Kidney (tissue), 22 donors: ENCODE measurements at places on chromosomes 2 and 18.
A peak's percentile ranks its signal among the peaks of the same experiment; 100 is the strongest.

- peak; percentile 14 for DNase-seq
Measured at GRCh38 chr2:52976143-52976949, 791.3 kb upstream of the CHAC2 start.

GRCh38 chr2:208228476-208228875 is 26.4 kb downstream of the IDH1 start:
- no peak for DNase-seq

DNA sequence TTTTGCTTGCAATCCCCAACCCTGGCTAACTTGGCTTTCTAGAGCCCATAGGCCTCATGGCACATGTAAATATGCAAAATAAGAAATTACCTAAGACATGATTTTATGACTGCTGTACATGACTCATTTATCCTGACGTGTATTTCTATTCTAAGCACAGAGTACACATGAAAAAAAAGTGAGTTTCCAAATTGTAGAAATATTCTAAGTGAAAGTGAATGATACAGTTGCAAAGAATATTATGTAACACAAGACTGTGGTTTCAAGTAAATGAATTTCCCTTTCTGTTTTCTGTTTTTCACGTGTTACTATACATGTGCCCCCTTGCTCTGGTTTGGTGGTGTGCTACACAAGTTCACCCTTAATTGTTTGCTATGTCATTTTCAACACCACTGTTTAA is 162.4 kb downstream of the LRP1B start:
- no peak for DNase-seq

DNA sequence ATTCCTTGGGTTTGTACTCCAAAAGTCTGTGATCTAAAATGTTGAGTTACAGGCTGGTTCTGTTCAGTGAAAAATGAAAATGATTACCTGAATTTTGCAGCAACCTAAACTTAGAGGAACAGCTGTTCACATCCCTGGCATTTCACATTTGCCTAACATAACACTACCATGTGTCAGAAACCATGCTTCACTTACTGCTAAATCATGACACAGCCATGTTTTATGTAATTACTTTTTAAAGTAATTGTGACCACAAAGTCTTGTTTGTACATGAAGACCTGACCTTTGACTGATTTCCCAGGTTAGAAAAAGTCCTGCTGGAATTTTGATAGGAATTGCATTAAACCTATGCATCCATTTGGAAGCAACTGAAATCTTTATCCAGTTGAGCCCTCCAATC is 79.1 kb downstream of the FAM168B start:
- DNase-seq = no peak

DNA sequence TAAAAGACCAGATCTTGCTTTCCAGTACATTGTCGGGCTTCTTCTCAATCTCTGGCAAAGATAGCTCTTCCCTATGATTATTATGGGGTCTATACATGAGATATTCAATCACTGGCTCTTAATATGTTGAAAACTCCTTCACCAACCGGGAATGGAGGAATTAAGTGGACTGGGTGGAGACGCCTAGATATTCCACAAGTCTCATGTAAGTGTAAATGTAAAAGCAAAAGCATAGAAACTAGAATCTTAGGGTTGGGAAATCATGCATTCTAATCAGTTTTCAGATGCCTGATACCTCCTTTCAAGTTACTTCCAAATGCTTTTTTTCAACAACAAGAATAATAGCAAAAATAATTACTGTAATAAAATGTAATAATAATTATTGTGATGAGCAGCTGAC is 38.0 kb downstream of the DPP4 start:
- DNase-seq = no peak

GRCh38 chr2:221513232-221513631 is 58.9 kb downstream of the EPHA4 start:
- no peak for DNase-seq

DNA sequence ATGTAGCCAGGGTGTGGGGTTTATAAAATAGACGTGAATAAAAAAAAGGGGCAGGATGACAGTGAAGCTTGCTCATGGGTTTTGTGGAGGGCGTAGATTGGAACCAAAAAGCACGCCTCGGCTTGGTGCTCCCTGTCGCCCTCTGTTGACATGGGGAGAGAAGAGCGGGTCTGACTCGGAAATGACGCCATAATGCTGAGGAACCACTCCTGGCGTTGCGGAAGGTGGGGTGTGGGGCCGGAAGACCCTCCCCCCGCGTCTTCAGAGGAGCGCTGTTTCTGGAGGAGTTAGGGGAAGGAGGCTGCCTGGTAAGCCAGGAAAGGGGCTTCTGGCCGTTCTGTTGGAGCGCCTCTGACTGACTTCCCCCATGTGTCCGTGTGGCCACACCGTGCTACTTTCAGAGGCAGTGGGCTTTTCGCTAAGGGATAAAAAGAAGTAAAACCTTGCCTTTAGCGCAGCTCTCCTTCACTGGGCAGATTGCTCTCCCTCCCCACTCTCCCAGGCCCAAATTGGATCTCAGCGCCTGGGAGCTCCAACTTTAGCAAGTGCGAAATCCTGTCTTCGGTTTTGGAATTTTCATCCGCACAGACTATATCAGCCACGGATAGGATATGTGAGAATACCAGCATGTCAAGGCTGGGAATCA is 42.8 kb downstream of the PLEKHA3 start:
- DNase-seq = peak; percentile 93

DNA sequence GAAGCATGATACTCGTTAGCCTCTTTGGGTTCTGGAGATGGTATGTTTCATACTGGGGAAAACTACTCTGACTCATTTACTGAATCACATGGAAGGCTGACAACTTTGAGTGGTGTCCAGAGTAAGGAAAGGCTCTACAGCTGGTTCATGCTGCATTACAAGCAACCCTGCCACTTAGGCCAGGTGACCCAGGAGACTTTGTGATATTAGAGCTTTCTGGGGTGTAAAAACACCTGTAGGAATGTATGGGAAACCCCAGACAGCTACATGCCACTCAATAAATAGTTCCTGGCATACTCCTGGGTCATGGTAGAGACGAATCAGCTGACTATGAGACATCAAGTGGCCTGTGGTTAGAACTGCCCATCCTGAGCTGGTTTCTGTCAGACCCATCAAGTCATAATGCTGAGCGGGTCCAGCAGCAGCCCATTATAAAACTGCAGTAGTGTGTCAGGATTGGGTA is 21.3 kb upstream of the TCF7L1 start:
- DNase-seq = no peak

DNA sequence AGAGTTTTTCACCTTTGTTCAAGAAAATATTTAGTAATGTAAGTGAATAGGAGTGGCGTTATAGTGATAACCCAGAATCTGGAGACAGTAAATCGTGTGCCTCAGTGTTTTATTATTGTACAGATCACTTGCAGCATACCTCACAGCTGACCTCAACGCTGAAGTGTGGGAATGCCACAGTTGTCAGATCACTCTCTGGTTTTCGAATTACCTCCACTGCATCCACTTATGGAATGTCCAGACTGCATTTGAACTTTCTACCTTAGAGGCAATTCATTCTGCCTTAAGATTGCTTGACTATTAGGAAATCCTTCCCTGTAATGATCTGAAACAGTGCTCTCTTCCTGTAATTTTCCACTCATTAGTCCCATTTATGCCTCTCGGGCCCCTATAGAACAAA is 164.5 kb upstream of the ALPP start:
- DNase-seq = no peak

DNA sequence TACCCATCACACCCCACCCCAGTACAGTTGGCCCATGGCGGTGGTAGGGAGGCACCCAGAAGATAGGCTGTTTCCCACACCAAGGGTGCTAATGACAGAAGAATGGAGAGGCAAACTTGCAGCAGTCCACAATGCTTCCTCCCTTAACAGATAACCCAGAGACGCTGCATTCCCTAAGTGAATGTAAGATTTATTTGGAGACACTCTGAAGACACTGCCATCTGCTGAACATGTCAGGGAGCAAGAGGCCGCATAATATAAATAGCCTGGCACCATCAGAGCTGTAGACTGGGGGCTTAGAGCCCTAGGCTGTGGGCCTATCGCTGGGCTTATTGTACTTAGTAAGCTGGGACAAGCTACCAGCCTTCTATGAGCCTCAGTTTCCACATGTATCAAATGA is 2.2 kb upstream of the IWS1 start:
- DNase-seq = no peak

DNA sequence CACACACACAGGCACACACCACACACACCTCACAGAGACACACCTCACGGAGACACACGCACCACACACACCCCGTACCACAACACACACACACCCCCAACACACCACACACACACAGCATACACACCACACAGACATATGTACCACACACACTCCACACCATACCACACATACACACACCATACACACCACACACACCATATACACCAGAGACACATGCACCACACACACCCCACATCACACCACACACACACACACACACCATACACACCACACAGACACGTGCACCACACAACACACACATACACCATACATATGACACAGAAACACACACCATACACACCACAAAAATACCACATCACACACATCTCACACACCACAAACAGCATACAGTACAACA is 850.7 kb downstream of the RNF144A start:
- no peak for DNase-seq

DNA sequence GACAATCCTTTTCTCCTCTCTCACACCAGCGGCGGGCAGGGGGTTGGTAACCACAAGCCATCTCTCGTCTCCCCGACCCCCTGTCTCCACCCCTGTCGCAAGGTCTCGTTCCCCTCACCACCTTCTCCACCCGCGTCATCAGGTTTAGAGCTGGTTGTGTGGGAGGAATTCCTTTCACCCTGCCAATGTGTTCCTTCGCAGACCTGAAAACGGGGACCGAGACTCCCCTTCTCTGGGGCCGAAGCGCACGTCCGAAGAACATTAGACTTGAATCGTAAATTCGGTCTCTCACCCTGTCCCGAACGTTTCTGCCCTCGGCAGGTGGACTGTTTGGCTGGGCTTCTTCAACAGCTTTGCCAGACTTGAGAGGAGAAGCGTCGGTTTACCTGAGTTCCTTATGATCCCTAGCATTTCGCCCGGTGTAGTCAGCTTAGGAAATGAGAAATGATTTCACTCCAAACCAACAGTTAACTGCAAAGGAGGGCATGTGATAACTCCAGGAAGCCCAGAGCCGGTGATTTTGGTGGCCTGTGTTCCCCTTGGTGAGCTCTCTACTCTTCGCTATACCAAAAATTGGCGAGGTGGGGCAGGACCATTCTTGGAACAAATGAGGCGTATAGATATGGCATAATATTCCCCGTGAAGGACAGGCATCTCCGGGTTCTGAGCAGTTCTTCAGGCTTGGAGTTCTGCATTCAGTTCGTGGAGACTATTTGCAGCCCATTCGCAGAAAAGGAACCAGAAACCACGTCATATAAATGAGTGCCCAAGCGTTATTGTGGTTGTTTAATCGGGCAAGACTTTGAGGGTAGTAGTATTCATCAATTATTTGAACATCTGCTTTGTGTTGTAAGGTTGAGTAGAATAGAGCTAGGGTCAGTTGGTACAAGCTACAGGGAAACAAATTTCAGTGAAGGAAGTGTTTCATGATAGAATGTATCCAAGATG is 694 bp downstream of the CFAP36 start:
- DNase-seq = no peak

DNA sequence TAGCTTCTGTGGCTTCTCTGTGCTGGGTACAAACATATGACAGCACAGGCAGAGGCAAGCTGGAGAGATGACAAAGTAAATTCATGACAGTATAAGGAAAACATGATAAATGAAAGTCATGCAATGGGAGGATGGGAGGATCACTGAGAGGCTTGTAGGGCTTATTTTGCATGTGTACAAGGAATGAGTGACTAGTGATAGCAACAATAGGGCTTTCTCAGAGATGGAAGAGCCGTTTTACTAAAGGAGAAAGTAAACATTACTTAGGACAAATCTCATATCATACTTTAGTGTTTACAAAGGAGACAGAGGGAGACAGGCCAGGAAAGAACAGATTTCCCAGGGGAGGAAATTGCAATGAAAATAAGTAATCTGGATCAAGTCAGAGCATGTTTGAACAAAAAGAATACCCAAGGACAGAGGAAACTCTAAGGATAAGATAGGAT is 82.5 kb upstream of the RBMS1 start:
- DNase-seq = no peak

DNA sequence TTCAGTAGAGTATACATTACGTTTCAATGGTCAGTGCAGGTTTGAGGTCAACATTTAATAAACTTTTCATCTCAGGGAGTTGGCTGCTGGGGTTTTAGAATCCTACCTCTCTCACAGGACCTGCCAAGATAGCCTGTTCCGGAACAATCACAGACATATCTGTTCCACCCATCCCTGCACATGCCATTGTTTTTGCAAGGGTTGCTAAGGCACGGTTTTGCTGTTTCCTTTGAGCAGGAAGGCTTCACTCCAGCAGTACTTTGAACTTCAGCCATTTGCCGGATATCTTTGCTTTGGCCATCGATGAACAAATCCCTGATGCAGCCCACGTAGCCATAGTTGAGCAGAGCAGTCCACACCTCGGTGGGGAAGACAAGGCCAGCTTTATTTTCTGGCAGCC is 493.8 kb downstream of the NRXN1 start:
- DNase-seq = peak; percentile 44

DNA sequence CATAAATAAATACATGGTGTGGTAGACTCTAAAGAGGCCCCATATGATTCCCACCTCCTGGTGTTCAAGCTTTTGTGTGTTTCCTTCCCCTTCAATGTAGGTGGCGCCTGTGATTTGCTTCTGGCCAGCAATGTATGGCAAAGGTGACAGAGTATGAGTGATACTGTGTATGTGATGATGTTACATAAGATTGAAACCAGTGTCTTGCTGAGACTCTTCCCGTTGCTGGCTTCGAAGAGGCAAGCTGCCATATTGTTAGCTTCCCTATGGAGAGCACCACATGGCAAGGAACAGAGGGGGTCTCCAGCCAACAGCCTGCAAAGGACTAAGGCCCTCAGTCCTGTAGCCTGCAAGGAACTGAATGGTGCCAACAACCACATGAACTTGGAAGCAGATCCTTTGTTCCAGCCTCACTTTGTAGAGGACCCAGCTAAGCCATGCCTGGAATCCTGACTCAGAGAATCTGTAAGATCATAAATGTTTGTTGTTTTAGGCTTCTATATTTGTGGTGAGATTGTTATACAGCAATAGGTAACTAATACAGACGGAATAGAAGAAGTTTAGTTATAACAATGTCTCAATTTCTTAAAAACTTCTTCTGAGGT is 1.7 kb upstream of the SMAD4 start:
- no peak for DNase-seq

- no peak for DNase-seq
Measured at GRCh38 chr2:16256601-16257321, 316.4 kb downstream of the MYCN start.

DNA sequence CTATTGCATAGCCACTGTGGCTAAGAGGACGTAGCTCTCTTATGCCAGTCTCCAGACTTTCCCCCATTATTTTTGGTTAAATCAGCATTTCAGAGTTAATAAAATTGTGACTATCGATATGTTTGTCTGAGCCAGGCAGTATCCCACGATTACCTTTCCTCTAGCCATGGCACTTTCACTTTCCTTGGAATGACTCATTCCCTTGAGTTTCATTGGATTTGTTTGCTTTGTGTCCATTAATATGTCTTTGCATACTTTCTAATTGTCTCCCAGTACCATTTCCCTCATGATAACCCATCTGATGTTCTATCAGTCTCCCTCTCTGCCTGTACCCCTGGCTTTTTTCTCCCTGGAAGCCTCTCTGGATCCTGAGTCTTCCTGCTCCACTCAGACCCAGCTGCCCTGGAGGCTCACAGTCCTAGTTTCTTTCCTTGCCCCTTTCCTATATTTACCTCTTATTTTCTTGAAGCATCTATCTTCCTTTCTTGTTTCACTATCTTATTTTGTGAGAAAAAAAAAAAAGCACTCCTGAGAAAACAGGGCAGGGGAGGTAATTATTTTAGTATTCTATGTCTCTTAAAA is 126.1 kb downstream of the MTX2 start:
- DNase-seq = no peak
